ENCODE measurements at places on chromosomes 16 and 17.

GRCh38 chr16:69698404-69698803 lies 28.0 kb downstream of the NQO1 start:
- DNase-seq: no peak

DNA sequence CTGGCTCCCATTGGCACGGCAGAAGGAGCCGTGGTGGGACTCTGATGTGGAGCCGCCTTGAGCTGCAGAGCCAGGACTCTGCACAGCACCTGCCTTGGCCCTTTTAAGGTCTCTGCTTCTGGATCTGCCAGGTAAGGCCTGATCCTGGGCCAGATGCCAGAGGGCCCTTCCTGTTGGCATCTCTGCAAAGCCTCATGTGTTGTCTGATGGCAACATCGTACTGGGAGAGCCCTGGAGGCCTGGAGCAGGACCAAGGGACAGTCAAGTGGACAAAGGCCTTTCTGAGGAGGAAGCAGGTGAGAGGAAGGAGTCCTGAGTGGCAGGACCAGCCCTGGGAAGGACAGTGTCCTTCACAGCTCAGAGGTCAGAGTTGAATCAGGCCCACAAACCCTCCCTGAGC lies 26.1 kb downstream of the SOCS1 start:
- DNase-seq: no peak

DNA sequence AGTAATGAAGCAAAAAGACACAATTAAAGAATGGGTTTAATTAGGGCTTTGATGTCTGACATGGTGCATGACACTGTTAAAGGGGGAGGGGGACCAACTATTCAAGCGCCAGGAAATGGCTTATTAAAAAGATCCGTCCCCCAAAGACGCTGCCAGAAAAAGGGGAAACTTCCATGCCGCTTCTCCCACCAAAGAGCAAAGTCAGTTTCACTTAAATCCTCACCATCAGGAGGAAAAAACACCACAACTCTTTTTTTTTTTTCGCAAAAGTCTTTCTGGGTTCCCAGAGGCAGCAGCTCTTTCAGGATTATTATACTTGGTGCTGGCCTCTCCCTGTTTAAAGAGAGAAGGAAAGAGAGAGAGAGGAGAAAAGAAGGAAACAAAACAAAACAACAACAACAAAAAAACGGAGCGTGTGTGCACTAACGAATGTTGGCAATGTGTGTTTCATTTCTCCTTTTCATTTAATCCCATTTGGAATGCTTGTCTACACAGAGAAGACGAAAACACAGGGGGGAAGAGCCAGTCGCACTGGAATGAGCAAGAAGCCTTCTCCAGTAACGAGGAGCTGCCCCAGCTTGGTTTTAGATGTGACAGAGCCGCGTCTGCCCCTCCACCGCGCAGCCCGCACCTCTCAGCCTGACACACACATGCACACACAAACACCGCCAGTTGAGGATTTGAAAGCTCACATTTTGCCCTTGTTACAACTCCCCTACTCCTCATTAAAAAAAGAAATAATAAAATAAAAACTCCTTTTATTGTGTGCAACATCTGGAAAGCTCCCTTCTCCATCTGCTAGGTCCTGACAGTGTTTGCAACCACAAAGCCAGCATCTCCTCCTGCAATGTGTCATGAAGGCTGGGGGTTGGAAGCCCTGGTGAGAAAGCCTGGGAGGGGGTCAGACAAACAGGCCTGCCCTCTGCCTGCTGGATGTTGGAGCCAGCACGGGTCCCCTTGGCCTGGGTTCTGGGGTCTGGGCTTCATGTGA lies 32.7 kb upstream of the AXIN2 start:
- no peak for DNase-seq

DNA sequence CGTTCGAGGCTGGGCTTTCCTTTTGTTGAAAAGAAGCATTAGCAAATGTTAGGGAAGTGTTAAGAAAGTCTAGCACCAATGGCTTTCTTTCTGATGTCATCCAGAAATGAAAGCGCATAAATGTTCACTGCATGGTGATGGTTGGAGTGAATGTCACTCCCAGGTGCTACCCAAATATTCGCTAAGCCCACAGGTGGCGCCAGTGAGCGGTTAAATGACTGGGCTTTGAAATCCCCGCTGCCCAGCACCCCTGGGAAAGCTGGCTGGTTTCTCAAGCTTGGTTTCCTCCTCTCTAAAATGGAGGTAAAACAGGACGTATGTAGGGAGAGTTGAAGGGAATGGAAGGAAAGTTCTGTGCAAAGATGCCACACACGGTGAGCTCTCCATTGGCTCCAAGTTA lies 104.4 kb downstream of the IRX5 start:
- no peak for DNase-seq

GRCh38 chr16:1420111-1420539 lies 422 bp downstream of the UQCC4 start:
- peak; percentile 16 for DNase-seq

DNA sequence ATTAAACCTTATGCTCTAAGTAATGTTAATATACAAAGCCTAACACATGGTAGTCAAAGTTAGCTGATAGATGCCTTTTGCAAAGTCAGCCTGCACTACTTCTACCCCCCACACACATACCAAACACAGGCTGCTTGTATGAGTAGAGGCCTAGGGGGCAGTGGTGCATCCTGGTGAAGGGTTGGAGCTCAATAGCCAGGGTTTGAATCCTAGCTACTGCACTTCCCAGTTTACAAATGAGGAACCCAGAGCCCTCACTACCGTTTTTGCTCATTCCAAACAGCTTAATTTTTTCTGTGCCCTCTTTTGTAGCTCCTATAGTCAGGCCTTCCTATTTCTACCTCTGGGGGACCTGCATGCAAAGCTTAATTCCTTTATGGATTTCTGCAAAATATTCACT lies 18.9 kb upstream of the HYDIN start:
- no peak for DNase-seq

DNA sequence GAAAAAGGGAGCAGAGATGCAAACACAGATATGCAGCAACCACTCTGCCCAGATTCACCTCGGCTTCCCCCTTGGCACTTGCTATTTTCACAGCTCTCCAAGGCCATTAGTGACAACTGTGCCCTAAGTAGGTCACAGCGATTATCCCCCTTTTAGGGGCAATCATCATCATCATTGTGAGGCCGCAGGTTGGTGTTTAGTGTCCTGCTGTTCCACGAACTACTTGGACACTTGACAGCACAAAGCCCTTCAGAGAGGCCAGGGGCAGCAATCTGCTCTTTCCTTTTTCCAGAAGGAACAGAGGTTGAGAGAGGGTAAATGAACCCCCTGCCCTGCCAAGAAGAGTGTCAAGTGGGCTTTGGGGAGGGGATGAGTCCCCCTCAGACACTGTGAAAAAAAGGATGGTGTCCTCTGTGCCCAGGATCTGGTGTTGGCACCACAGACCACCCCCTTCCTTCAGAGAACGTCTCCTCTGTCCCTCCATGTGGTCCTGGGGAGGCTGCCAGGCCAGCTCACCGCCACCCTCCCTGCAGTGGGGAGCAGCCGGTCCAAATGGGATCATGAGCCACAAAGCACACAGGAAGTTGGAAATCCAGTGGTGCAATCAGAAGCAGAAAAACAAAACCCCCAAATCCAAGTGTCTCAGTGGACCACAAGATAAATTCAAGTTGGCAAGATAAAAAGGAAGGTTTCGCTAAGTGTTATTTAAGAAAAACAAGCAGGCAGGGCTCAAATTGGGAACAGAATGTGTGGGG lies 78.4 kb upstream of the MED9 start:
- DNase-seq: no peak

DNA sequence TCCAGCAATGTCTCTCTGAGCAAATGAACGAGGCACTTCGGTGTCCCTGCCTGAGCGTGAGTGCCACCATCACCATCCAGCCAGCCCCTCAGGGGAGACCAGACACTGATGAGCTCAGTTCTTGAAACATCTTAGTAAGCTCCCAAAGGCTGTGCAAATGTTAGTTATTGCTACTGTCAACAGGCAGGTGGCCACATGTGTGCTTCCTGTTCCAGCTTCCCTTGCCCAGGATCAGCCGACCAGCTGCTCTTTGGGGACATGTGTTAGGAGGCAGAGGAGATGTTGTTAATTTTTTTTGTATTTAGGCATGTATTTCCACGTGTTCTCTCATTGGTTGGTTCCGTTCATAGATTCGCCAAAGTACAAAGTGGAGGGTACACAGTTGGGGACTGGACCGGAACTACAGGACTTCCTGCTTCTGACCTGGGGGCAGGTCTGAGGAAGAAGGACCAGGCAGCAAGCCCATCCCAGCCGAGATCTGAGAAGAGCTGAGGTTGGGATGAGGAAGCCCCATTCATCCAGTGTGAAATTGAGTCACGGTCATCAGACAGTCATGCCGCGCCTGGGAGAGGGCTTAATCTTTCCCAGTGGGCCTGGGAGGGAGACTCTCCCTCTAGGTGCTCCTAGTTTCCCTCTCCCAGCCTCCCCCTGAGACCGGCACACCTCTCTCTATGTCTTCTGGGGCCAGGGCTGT lies 3.8 kb downstream of the TTYH2 start:
- no peak for DNase-seq

DNA sequence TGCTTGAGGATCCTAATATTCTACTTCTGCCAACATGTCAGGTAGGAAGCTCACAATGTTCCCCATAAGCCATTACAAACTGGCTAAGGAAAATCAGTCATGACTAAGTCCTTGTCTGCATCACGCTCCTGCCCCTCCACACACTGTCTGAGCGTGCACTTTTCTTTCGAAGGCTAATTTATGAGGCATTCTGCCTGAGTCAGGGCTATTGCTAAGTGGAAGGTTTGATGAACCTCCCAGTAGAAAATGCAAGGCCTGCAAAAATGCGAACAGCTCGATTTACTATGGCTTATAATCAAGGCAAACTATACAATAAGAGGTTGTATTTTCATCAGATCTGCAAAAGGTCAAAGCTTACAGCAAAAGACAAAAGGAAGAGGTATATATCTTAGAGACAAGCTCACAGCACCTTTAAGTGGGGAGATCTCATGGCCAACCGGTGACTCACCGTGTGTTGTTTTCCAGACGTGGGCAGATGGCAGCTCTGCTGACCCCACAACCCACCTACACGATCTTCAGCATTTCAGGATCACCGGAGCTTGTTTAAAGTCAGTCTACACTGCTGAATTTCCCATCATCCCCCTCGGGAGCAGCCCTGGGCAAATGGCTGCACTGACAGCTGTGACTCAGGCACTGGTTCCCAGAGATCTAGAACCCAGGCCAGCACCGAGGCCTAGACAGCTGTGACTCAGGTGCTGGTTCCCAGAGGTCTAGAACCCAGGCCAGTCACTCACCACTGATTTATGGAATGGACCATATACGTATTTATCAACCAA lies 26.1 kb downstream of the MEAK7 start:
- DNase-seq: no peak

GRCh38 chr16:85168732-85169256 lies 56.5 kb upstream of the CIBAR2 start:
- DNase-seq: no peak

GRCh38 chr17:28839221-28839620 lies 3.4 kb downstream of the FAM222B start:
- no peak for DNase-seq

DNA sequence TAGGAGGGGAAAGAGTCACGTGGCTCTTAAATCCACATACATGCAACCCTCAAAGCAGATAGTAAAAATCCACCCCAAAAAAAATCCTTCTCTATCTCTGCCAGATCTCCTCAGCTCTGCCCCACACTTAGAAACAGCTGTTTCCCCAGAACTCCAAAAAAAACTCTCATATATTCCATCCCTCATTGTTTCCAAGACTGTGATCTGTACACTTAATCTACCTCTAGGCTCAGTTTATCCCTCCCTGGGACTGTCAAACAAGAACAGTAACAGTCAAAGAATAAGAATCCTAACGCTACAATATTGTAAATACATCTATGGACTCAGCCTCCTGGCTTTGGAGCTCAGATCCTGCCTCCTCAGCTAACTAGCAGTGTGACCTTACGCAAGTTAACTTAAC lies 11.6 kb downstream of the CUEDC1 start:
- no peak for DNase-seq

DNA sequence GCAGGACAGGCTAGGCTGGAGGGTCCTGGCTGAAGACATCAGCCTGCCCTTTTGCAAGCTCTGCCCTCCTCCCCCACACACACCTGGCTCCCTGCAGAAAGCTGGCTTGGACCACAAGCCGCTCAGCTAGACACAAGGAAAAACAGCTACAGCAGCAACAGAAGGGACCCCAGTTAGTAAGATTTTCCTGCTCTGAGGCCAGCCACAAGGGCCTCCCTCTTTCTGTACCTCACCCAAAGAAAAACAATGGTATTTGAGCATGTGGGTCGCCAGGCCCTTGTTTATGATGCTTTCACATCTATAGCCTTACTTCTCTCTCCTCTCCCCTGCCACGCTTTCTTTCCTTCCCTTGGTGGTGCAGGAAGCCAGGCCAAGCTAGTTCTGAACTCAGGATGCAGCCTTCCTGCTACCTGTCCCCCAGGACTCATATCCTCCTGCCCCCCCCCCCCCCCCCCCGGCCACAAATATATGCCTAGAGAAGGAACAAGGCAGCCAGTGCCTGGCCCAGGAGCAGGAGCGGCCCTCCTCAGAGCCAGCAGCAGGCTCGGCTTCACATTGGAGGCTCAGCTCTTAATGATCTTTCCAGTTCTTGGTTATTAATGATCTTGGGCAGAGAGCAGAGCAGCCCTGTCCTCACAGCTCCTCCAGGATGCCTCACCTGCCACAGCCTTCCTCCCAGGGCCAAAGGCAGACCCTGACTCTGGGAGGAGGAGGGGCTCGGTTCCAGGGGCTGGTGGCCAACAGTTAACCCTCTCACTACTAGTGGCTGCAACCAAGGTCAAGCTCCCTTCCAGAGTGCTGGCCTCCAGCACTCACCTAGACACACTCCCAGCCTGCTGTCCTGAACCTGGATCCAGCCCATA lies 19.5 kb downstream of the GRIN2C start:
- no peak for DNase-seq

- DNase-seq: peak; percentile 54
Observed at GRCh38 chr17:63622574-63623390, 565 bp downstream of the MAP3K3 start.

DNA sequence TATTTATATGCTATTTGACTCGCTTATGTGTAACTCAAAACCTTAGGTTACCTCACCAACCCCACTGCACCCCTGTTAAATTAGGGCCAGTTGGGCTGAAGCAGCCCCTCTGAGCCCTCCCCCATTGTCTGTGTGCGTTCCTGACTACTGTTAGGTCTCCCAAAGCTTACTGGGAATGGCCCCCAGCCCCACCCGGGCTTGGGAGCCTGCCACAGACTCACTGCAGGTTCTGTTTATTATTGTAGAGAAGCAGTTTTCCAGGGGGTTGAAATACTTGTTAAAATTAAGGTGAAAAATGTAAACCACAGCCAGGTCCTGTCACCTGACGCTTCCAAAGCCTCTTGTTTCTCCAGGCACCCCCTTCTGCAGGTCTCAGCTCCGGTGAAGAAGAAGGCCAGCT lies 151.7 kb downstream of the FOXL1 start:
- DNase-seq: no peak

- no peak for DNase-seq
Observed at GRCh38 chr17:40750391-40750790, 4.7 kb downstream of the KRT25 start.

DNA sequence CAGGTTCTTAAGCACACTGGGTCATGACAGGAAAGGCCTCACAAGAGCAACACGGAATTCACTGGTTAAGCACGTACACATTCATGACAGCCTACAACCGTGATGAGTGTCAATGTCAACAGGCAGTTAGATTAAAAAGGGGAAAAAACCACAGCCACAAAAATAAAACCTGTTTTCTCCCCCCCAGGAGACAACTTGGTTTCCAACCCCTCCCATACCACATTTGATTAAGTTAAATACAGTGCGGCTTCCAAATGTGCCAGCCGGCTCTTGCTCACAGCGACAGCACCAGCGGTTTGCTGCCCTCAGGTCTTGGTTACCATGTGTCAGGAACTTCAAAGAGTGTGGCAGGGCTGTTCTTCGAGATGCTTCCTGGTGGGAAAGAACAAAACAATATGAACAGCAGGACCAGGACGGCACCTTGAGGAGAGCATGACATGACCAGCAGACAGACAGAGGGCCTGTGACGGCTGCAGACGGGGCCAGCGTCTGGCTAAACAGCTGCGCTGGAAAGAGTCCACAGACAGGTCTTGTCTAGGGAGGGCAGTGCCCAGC lies 193.6 kb downstream of the PARN start:
- no peak for DNase-seq
